ENCODE measurements at places on chromosomes 3 and 15.

DNA sequence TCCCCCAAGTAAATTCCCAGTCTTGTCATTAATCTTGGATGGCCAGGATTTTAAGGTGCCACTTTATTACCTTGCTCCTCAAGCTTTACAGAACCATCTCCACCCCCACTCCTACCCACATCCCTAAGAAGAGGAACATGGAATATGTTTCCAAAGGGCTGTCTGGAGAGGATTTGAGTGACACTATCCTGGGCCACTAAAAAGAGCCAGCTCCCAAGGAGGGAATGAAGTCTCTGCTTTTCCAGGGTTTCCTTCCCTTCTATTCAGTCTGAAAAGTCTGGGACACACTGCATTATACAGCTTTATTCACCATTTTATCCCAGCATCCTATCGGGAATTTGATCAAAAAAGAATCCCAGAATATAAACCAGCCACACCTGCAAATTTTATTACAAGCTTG lies 35.6 kb upstream of the MECOM start:
- no peak for DNase-seq

DNA sequence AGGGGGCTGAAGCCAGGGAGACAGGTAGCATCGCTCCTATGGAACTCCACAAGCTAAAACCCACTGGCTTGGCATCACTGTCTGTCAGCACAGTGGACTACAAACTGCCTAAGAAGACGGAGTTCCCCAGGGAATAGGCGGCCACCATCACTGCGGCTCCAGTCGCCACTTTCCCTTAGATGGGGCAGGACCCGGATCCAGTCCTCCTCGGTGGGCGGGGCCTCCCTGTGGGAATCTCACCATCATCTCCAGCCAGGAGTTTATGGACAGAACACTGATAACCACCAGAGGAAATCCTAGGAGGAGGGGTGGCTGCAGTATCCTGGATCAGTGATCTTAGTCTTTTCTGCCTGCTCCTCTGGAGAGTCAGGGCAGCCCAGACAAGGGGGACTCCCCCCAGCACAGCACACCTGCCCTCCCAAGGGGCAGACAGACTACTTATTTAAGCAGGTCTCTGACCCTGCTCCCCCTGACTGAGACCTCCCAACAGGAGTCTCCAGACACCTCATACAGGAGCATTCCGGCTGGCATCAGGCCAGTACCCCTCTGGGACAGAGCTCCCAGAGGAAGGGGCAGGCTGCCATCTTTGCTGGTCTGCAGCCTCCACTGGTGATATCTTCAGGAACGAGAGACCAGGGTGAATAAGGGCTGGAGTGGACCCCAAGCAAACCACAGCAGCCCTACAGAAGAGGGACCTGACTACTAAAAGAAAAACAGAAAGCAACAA lies 435.6 kb upstream of the RASGRP1 start:
- no peak for DNase-seq

DNA sequence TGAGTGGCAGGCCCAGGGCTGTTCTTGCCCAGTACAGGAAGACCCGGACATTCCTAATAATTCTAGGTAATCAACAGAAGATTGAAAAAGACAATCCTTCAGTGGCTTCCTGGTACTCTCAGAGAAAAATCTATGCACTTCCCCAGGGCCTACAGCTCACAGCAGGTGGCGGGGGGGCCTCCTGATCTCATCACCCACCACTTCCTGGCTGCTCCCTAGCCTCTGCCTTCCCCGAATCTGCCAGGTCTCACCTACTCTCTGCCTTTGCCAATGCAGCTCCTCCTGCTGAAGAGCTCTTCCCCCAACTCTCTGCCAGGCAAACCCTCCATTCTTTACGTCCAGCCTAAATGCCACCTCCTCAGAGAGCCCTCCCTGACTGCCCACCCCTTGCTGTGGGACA lies 37.5 kb downstream of the EHD4 start:
- no peak for DNase-seq

- DNase-seq: no peak
Observed at GRCh38 chr15:60949039-60949977, 279.8 kb downstream of the RORA start.

DNA sequence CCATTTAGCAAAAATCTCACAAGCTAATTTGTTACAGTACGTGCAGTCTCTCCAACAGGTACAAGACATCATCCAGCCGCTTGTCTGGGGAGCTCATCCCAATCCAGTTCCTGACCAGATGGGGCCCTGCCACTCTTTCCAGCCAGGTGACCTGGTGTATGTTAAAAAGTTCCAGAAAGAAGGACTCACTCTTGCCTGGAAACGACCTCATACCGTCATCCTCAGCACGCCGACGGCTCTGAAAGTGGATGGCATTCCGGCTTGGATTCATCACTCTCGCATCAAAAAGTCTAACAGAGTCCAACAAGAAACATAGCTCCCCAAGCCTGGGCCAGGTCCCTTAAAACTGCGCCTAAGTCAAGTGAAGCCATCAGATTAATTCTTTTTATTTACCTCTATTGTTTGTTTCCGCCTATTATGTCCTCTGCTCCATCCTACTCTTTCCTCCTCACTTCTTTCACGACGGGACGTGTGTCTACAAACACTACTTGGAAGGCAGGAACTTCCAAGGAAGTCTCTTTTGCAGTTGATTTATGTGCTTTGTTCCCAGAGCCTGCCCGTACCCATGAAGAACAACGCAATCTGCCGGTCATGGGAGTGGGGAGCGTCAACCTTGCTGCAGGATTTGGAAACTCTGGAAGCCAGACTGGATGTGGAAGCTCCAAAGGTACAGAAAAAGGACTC lies 37.5 kb downstream of the ZBTB11 start:
- no peak for DNase-seq

- DNase-seq: no peak
Observed at GRCh38 chr15:56367156-56367555, 1.9 kb downstream of the TEX9 start.

DNA sequence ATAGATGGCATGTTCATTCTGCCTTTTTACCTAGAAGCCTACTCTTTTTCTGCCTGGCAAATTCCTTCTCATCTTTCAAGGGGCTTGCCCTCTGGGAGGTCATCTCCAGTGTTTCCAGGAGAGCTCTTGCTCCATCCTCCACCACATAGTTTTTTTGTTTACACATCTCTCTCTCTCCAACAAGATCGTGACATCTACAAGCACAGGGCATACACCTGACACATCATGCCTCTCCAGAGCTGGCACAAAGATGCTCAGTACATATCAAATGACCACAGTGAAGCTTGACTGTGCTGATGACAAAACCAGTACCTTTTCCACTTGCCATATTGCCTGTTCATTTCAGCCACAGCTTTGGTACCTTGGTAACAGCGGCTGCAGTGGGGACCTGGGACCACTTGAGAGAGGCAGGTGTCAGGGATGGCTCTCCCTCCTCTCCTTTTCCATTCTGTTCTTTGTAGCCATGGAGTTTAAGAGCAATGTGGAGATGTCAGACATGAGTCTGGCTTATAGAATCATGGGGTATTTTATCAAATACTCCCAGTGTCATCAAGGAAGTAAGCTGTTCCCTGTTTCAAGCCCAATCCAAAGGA lies 15.4 kb downstream of the ALPK3 start:
- DNase-seq: no peak

DNA sequence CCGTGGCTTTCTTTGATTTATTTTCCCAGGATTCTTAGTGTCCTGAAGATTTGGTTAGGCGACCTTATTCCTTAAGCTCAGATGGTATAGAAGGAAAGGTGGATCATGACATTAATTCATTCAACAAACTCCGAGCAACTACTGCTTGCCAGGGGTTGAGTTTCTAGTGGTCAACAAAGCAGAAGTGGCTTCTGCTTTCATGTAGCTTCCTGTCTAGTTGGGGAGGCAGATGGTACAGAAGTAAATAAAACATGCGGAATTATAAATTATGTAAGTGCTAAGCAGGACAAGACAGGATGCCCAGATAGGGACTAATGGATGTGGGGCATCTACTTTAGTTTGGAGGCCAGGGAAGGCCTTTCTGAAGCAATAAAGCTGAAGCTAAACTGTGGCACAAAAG lies 15.6 kb downstream of the EEFSEC start:
- no peak for DNase-seq

DNA sequence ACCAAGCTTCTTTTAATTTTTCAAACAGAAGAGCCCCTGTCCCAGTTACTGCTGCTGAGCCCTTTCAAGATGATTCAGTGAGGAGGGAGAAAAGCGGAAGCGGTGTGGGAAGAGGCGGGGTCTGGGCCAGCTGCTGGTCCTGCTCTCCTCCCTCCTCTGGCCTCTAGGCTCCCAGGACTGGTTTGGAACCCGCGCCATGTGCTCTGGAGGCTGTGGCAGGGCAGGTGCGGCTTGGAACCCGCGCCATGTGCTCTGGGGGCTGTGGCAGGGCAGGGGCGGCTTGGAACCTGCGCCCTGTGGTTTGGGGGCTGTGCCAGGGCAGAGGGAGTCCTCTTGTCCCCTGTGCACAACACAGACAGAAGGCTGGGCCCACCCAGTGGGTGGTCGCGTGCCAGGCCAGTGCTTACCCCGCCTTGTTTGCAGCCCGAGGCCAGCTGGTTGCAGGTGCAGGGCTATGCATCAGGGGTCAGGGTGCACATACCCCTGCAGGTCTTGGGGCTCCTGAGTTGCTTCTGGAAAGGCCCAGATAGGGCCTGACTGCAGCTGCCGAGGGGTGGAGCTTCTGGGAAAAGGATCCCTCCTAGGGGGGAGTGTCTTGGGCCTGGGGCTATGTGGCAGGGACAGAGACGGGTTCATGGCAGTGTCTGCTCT lies 12.2 kb downstream of the ALG1L2 start:
- no peak for DNase-seq

- no peak for DNase-seq
Observed at GRCh38 chr3:16884084-16884747, 539 bp upstream of the PLCL2 start.

DNA sequence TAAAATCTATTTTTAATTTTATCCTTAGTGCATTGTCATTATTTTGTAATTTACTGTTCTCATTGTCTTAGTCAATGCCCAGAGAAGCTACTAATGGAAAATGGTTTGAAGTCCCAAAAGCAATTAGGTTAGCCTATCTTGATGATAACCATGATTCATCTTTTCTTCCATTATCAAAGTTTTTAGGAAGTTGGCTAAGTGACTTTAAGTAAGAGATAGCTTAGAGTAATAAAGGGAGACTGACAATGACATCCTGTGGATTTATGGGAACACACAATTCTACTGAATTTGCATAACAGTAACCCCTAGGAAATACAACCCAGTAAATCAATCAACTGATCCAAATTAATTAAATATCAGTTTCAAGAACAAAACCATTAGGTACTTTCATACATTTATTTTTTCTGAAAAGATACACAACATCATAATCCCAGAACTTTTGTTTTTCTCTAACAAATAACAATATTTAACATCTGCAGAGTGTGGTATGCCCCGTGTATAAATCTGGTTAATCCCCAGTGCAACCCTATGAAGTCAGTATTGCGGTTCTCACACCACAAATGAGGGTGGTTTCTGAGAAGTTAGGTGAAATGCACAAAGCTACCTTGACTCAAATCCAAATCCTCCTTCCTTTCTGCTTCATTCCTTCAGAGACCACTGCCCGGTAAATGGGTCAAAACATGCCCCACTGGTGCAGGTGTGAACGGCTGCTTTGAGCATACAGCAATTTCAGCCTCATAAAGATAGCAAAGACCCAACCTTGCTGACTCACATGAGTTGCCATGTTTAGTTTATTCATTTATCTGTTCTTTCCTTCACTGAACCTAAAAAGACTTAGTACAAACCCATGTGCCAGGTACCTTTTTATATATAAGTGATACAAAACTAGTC lies 202.1 kb downstream of the TBL1XR1 start:
- DNase-seq: no peak

GRCh38 chr3:149751551-149751950 lies 738 bp downstream of the COMMD2 start:
- no peak for DNase-seq

DNA sequence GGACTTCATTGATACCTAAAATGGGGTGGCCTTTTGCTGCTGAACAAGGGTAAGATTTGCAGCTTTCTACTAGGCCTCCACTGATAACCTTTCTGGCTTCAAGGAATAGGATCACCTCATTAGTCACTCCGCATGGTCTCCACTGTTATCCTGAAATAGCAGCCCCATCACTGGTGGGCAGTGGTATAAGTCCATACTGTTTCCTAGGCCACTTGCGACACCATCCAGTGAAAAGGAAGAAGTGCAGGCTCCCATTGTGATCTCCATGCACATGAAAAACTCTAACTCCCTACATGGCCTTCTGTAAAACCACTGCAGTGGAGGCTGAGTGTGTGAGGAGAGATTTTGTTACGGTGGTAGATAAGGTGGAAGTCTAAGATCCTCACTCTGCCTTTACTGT lies 1455.9 kb downstream of the SI start:
- no peak for DNase-seq

- DNase-seq: no peak
Observed at GRCh38 chr3:46946416-46946815, 30.1 kb downstream of the CCDC12 start.

- no peak for DNase-seq
Observed at GRCh38 chr3:195768831-195769303, 42.9 kb downstream of the MUC4 start.

GRCh38 chr15:90868261-90868689 lies at the start of gene FURIN:
Gene FURIN, plus strand, starts transcription at chr15:90868588. Its CDS starts 7,153 bp downstream, at chr15:90875741.
- DNase-seq: no peak

Measured in AG09309 (cell line).